ENCODE measurements at places on chromosomes 16 and 17. TPM values are rescaled to one million over a fixed set of nuclear protein-coding genes. Genes with fewer than 3 reads are reported as not detected.

GRCh38 chr17:71762526-71762925 is 358.3 kb upstream of the SOX9 start:
- no peak overlapping the region for H3K27ac ChIP-seq

DNA sequence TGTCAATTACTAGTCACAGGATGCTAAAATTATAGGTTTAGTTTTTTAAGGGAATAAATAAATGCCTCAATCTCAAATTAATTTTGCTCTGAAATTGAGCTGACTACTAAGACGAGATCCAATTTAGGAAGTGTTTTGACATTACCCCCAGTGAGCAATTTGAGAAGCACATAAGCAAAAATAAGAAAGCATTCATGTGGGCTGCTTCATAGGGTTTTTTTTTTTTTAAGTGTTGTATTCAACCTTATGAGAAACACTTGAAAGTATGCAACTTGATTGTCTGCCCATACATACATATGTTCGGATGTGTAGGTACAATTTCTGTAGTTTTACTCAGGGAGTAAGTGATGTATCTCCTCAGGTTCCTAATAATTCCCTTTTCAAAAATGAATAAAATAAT is 77.6 kb downstream of the PRKCA start:
- H3K36me3 ChIP-seq: no peaks in the 10 kb centered on the region
- H3K27me3 ChIP-seq: no peaks in the 10 kb centered on the region
- H3K4me3 ChIP-seq: no peak overlapping the region

DNA sequence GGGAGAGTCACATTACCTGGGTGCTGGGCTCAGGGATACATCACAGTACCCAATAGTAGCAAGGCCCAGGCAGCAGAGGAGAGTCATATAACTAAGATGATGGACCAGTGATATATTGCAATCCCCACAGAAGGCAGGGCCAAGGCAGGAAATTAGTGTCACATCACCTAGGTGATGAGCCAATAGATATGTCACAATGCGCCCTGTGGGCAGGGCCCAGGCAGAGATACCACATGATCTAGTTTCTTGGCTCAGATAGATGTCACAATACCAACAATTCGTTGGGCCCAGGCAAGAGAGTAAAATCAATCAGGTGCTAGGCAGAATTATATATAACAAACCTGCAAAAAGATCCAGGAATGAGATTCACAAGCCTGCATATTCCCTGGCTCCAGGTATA is 2111.5 kb downstream of the TP53TG3F start:
- no peaks in the 10 kb centered on the region for H3K4me1 ChIP-seq
- no peak overlapping the region for H3K4me3 ChIP-seq
- H3K36me3 ChIP-seq: peaks cover 5% of the 10 kb centered on the region
- no peak for DNase-seq

DNA sequence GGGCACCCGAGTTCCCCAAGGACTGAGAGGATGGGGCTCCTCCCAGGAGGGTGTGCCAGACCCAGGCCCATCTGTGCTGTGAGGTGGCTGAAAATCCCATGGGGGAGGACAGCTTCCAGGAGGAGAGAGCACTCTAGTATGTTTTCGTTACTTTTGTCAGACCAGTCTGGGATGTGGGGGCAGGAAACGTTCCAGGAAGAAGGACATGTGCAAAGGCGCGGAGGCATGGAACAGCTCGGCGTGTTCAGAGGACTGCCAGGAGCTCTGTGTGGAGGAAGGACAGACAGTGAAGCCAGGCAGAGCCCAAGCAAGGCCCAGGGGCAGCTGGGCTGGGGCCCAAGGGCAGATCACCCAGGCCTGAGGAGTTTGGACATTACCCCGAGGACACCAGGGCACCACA is 7.0 kb downstream of the CA4 start:
- H3K36me3 ChIP-seq: no peaks in the 10 kb centered on the region
- no peak overlapping the region for H3K27ac ChIP-seq
- peaks cover 5% of the 10 kb centered on the region for H3K4me1 ChIP-seq
- no peak for DNase-seq
- H3K4me3 ChIP-seq: no peak overlapping the region
- H3K27me3 ChIP-seq: peaks cover 68% of the 10 kb centered on the region

DNA sequence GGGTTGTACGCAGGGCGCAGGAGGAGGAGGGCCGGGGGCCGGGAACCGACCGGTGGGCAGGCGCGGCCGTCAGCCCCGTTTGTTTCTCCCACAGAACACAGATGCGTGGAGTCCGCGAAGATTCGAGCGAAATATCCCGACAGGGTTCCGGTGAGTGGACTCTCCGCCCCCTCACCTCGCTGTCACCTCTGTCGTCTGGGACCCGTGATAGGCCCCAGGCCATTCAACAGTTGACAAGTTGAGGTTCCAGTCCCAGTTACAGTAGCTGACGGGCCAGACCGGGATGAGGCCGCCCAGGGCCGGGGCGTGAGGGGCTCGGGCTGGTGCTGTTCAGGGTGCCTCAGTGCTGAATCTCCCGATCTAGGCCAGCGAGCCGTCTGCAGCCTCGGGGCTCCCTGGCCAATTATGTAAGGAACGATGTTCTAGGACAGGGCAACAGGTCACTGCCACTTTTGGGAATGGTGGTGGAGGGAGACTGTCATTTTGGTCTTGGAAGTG is 628 bp downstream of the GABARAPL2 start:
- H3K27ac ChIP-seq: peak overlapping the region; percentile 24
- H3K4me3 ChIP-seq: peak overlapping the region; percentile 100
- H3K36me3 ChIP-seq: peaks cover 4% of the 10 kb centered on the region
- no peak for DNase-seq

SLC47A1 gene
- total RNA-seq: 2.3 TPM

DNA sequence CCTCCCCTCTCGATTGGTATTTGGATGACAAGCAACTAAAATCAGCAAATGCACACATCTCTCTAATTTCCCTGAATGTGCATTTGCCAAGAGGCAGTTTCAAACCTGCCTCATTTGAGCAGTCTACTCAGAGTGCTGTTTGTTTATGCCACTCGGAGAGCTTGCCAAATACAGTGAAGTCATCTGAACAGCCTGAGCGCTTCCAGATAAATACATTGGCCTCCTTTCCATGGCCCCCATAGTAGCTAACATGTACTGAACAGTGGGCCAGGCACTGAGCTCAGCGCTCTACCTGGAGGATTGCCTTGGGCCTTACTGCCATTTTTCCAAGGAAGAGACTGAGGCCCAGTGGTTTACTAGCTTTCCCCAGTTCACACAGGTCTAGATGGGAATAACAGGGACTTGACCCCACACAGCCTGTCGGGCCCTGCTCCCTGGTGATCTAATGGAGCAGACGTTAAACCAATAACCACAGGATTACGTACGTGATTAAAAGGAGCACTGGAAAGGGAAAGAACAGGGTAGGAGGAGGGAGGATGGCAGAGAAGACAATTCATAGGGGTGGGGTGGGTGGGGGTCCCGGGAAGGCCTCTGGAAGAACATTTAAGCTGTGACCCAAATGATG is 18.7 kb upstream of the ANKRD40CL start:
- no peak overlapping the region for H3K4me3 ChIP-seq
- H3K36me3 ChIP-seq: no peaks in the 10 kb centered on the region
- no peak for DNase-seq
- no peak overlapping the region for H3K27ac ChIP-seq
- no peaks in the 10 kb centered on the region for H3K27me3 ChIP-seq

DNA sequence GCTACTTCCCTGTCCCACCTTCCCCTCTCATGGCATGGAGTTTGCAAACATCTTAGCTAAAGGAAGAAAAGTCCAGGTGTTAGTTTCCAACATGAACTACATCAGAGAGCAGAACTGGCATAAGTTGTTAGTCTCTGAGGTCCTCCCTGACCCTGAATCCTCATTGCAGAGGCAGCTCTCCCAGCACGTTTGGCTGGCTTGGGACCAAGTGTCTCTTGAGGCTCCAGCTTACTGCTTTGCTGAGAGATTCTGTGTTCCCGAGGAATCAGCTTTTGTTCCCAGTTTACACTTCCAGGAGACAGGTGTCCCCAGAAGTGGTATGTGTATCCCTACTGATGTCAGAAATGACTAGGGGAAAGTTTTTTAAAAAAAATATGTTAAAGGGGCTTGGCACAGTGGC is 14.7 kb downstream of the DNAH9 start:
- H3K36me3 ChIP-seq: no peaks in the 10 kb centered on the region
- no peaks in the 10 kb centered on the region for H3K27me3 ChIP-seq
- H3K4me1 ChIP-seq: peaks cover 9% of the 10 kb centered on the region

ZNF213 gene
- total RNA-seq: 13.4 TPM

DNA sequence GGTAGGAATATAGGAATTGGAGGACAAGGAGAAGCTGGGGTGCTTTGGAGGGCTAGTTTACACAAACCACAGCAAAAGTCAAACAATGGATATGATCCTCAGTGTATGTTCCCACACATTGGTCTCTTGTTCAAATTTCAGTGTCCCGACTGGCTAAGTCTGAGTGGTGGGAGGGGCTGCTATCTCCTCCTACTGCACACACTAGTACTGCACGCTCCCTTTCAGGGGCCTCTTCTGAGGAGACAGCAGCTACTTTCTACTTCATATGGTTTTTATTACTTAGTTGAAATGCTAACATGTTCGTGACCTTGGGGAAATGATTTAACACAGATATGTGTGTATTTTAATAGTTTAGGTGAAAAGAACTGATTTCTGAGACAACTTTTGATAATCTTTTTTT is 18.8 kb upstream of the KRT10 start:
- peaks cover 55% of the 10 kb centered on the region for H3K27me3 ChIP-seq
- no peak overlapping the region for H3K27ac ChIP-seq
- H3K36me3 ChIP-seq: no peaks in the 10 kb centered on the region
- no peaks in the 10 kb centered on the region for H3K4me1 ChIP-seq
- DNase-seq: no peak

DNA sequence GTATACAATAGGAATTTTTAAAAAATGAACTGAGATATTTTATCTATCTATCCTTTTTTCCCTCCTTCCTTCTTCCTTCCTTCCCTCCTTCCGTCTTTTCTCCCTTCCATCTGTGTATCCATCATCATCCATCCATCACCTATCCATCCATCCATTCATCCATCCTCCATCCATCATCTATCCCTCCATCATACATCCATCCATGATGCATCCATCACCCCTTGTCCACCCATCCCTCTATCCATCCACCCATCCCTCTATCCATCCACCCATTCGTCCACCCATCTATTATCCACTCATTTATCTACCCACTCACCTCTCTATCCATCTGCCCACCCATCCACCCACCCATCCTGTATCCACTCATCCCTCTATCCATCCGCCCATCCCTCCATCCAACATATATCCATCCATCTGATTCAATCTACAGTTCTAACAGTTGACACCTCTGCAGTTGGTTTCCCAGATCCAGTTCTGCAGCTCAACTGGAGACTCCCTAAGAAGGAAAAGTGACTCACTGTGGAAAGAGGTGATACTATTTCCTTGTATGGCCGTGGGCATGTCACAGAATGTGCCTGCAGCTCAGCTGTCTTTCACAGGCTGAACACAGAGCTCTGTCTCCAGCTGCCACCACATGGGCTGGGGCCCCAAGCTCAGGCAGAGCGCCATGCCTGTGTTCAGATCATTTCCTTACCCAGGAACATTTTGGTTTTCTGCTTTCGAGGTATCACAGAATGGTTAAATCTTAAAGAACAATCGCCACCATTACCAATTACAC is 130.8 kb downstream of the XYLT1 start:
- no peaks in the 10 kb centered on the region for H3K4me1 ChIP-seq
- H3K27ac ChIP-seq: no peak overlapping the region
- H3K4me3 ChIP-seq: no peak overlapping the region

DNA sequence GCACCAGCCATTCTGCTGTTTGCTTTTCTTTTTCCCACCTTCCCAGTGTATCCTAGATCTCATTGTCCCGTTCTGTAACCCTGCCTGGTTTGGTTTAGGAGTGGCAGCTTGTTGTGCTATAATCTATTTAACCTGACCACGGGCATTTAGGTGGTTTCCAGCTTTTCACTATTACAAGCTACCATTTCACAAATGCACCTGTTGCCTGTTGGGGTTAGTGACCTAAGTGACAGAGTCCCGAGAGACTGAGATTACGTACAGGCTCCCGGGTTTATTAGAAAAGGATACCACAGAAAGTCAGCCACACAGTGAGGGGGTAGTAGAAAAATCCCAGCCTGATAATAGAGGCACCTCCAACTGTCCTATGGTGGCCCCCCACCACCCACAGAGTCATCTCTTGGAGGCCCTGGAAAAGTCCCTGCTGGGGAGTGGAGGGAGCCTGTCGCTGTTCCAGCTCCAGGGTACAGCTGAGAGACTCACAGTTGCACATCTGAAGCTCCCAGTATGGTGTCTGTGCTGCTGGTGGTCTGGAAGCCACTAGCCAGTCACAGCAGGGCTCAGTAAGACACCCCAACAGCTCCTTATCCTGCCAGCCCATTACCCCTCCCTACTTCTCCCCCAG is 21.2 kb downstream of the CLEC16A start:
- H3K4me1 ChIP-seq: peaks cover 3% of the 10 kb centered on the region
- H3K36me3 ChIP-seq: no peaks in the 10 kb centered on the region
- no peak for DNase-seq

XAF1 gene
- not detected for total RNA-seq

DNA sequence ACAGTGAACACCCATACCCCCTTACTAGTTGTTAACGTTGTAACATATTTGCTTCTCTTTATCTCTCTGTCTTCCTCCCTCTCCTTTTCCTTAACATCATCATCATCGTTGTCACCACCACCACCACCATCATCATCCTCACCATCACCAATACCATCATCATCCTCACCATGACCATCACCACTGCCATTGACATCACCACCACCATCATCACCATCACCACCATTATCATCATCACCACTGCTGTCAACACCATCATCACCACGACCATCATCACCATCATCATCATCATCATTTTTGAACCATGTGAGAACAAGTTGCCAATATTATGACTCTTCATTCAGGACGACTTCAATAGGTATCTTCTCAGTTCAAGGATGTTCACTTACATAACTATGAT is 35.5 kb downstream of the SHISA6 start:
- H3K27me3 ChIP-seq: peaks cover 7% of the 10 kb centered on the region
- peaks cover 6% of the 10 kb centered on the region for H3K4me1 ChIP-seq
- H3K36me3 ChIP-seq: peaks cover 4% of the 10 kb centered on the region
- H3K4me3 ChIP-seq: no peak overlapping the region

- peak overlapping the region; percentile 74 for H3K27ac ChIP-seq
- DNase-seq: no peak
- H3K27me3 ChIP-seq: no peaks in the 10 kb centered on the region
Measured at GRCh38 chr16:69471121-69471520, 46.7 kb downstream of the CYB5B start.

GRCh38 chr16:14003074-14003570 is 68.0 kb upstream of the MRTFB start:
- DNase-seq: no peak
- H3K4me3 ChIP-seq: no peak overlapping the region
- no peaks in the 10 kb centered on the region for H3K36me3 ChIP-seq
- H3K27me3 ChIP-seq: peaks cover 17% of the 10 kb centered on the region
- peak overlapping the region; percentile 85 for H3K27ac ChIP-seq
- H3K4me1 ChIP-seq: peaks cover 12% of the 10 kb centered on the region

DNA sequence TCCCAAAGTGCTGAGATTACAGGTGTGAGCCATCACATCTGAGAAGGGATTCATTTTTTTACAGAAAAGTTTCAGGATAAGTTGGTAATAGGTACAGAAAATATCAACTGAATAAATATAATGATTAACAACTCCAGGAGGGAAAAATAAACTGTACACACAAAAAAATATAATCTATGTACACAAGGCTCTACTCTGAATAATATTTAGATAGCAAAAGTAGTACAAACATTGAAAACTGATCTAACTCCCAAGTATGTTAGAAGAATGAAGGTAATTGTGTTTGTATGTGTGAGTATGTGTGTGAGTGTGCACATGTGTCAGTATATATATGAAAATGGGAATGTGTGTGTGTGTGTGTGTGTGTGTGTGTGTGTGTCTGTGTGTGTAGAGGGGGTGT is 20.4 kb downstream of the TUBD1 start:
- no peak overlapping the region for H3K4me3 ChIP-seq
- no peak for DNase-seq
- no peaks in the 10 kb centered on the region for H3K27me3 ChIP-seq
- H3K27ac ChIP-seq: peak overlapping the region; percentile 26

All from progenitor cell of endocrine pancreas (in vitro differentiated cells).